Skeletal muscle cell (primary cell): ENCODE measurements at places on chromosomes 11 and 22.

DNA sequence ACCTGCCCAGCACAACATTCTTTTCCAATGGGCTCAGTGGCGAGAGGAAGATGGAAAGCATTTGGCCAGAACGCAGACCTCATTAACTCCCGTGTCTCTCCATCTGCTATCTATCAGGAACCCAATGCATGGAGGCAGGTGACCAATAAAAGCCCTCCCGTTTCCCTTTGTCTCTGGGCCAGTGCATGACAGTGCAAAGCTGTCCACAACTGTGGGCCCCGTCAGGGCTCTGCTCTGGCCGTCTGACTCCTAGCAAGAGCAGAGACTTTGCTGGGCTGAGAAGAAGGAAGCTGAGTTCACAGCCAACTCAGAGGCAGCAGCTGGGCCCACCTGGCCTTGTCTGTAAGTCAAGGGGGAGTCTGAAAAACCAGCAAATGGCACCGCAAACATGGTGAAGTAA lies 177.8 kb downstream of the TENM4 start:
- peak; percentile 48 for DNase-seq

DNA sequence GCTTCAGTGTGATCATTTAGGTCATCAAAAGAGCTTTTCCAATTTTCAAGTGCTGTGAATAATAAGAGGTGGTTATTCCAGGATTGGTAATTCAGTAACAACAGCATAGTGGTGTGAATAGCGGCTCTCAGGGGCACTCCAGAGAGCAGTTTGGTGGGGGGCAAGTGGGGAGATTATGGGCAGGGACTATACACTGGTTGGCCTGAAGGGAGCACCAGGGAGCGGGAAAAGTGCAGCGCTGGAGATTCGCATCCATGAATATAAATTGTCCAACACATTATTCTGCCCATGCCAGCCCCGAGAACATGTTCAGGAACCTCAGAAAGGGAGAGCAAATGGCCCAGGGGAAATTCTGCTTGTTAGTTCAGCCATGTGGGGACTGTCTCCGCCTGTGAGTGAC lies 37.9 kb downstream of the OR6Q1 start:
- DNase-seq, result no peak

DNA sequence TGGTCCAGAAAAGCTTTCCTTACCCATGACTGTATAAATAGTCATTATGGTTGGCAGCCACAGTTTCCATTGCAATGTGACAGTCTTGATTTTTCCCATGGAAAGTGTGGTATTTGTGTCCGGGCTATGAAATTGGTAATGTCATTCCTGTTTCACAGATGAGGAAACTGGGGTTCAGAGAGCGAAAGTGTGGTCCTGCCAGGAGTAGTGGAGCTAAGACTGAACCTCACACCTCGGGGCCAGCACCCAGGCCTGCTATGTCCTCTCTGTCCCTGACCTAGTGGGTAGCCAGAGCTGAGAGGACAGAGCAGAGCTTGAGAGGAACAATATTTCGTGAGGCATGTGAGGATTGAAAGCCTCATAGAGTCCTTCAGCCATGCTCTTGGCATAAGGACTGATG lies 1.2 kb upstream of the YDJC start:
- DNase-seq, result no peak

GRCh38 chr22:38139901-38140300 lies 29.4 kb upstream of the BAIAP2L2 start:
- DNase-seq, result no peak

- DNase-seq, result no peak
These were observed 42.5 kb downstream of the ATG16L2 start for GRCh38 chr11:72856551-72857345.

GRCh38 chr11:87490671-87491070 lies 452.9 kb downstream of the TMEM135 start:
- DNase-seq, result no peak

GRCh38 chr22:38021206-38021605 lies 36.0 kb upstream of the PICK1 start:
- DNase-seq, result no peak

GRCh38 chr11:2549491-2549875 lies 104.7 kb downstream of the KCNQ1 start:
- DNase-seq, result no peak

DNA sequence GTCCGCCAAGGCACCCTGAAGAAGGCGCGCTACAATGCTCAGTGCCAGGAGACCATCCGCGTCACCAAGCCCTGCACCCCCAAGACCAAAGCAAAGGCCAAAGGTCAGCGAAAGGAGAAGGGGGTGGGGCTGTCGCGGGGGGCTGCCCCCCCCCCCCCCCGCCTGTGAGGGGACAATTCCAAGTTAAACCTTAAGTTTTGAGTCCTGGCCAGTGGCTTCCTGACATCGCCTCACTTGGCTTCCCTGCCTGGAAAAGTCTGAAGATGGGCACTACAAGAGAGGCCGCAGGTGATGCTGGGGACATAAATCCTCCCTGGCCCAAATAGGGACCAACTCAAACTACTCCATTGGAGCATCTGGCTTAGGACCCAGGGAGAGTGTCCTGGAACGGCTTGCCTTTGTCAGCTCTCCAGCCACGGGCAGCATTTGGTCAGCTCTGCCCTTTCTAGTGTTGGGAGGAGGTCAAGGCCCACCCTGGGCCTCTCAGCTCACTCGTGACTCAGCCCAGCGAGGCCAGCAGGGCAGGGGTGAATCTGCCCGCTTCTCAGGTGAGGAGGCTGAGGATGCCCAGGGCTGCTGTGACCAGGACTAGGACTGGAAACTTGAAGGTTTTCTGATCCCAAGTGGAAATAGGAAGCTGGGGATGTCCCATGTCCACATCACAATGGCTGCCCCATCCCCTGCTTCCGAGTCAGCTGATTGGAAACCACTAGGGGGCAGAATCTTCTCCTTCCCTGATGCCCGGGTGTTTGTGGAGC lies 1.4 kb downstream of the MDK start:
- DNase-seq, result no peak

DNA sequence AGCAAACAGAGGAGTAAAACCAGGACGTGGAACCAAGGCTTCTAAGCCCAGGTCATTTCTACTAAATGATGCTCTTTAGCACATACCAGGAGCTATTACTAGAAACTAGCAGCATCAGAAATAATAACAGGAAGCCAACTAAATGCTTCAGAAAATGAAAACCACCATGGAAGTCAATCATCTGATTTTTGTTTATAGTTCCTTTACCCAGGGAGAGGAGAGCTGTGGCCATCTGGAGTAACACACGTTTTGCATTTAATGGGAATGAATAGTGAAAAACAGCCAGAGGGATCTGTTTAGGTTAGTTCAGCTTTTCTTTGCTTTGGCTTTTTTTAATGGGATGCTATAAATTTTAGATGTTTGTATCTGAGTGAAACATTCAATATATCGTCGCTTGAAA lies 250.7 kb upstream of the ARHGAP20 start:
- DNase-seq, result no peak

- no peak for DNase-seq
These were observed 9.8 kb upstream of the XKR3 start for GRCh38 chr22:16834971-16835370.

DNA sequence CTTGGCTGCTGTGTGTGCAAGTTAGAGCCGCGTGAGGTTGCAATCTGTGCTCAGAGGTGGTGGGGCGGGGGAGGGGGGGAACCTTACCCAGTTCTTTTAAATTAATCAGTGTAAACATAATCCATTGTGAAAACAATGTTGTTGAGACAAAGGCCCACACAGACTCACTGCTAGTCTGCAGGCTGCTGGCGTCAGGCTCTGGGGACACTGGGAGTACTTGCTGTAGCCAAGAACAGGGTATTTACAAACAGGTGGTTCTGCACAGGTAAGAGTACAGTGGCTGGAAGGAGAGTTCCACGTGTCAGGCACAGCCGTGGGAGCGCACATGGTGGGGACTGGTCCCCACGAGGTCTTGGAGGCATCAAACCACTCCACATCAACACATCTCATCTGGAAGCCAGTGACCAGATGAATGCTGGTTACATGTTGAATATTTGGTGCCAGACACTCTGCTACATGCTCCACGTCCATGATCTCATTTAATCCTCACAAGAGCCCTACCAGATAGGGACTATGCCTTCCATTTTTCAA lies 27.4 kb downstream of the SCUBE1 start:
- no peak for DNase-seq

DNA sequence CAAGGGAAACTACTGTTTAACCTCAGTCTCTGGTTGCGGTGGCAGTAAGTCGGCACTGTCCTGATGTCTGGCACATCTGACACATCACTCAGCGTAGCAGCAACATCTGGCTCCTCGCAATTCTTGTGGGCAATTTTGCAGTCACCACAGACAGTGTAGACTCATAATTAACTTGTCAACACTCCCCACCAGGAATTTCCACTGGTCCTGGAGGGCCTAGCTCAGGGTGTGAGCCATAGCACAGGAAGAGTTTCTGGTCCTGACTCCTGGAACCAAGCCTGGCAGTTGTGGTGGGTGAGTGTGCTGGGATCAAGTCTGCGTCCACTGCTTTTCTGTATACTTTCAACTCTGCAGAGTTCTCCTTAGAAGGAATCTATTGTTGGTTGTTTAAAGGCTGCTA lies 209.7 kb downstream of the SNX19 start:
- no peak for DNase-seq

GRCh38 chr22:49527611-49528419 lies 299.9 kb downstream of the BRD1 start:
- no peak for DNase-seq

- DNase-seq, result no peak
These were observed 139.0 kb downstream of the TRPC6 start for GRCh38 chr11:101444851-101445250.

DNA sequence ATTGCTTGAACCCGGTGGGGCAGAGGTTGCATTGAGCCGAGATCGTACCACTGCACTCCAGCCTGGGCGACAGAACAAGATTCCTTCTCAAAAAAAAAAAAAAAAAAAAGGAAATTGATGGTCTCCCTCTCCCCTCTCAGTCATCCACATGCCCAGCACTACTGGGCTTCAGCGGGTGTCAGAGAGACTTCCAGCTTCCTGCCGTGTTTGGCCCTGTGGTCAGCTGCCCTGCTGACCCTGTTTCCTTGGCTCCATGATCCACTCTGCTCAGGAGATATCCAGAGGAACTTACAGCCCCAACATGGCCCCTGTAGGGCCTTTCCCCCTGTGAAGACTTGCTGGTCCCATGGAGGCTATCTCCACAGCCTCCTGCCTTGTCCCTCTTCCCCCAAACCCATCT lies 6.1 kb upstream of the PNPLA3 start:
- DNase-seq, result no peak

GRCh38 chr22:25127318-25127717 lies 72.3 kb upstream of the CRYBB3 start:
- DNase-seq, result no peak

- DNase-seq, result peak; percentile 87
These were observed 102.7 kb upstream of the ANO3 start for GRCh38 chr11:26229257-26229656.

DNA sequence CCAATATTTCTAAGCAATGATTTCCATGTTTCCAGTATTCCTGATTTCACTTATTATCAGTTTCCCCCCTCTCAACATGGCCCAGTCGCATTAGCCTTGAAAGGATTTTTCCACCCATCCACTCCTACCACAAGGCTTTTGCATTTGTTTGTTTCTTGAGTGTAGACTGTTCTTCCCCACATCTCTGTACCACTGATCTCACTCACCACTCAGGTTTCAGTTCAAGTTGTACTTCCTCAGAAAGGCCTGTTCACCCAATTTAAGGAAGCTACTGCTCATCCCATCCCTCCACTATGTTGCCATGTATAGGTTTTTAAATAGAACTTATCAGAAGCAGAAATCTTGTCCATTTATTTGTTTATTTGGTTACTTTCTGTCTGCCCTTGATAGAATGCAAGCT lies 472.3 kb downstream of the FAM181B start:
- no peak for DNase-seq

DNA sequence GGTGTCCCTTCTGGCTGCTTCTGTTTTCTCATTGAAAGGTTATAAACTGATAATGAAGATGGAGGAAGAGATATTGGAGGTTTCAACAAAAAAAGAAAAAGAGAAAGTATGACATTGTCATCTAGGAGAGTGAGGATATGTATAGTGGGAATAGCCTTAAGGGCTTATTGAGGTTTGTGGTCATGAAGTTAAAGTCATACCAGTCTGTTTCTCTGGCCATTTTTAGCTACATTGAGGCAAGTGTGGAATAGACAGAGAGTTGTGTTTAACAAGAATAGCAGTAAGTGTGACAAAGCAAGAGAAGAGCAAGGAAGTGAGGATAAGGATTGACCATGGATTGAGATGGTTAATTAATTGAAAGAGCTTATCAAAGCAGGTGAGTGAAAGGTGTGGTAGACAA lies 110.4 kb downstream of the ELP4 start:
- no peak for DNase-seq

GRCh38 chr11:20672575-20672974 lies 3.2 kb downstream of the NELL1 start:
- no peak for DNase-seq

- no peak for DNase-seq
These were observed 35.6 kb upstream of the APOBEC3A start for GRCh38 chr22:38921806-38922205.

GRCh38 chr11:10441652-10442503 lies 13.2 kb upstream of the AMPD3 start:
- DNase-seq, result no peak

- DNase-seq, result no peak
These were observed 124.4 kb downstream of the ETS1 start for GRCh38 chr11:128462922-128463321.

GRCh38 chr11:61039916-61040315 lies 62.4 kb upstream of the CD5 start:
- no peak for DNase-seq
